NCI-H187 (cell line): ENCODE measurements at places on chromosomes 7 and 10.

DNA sequence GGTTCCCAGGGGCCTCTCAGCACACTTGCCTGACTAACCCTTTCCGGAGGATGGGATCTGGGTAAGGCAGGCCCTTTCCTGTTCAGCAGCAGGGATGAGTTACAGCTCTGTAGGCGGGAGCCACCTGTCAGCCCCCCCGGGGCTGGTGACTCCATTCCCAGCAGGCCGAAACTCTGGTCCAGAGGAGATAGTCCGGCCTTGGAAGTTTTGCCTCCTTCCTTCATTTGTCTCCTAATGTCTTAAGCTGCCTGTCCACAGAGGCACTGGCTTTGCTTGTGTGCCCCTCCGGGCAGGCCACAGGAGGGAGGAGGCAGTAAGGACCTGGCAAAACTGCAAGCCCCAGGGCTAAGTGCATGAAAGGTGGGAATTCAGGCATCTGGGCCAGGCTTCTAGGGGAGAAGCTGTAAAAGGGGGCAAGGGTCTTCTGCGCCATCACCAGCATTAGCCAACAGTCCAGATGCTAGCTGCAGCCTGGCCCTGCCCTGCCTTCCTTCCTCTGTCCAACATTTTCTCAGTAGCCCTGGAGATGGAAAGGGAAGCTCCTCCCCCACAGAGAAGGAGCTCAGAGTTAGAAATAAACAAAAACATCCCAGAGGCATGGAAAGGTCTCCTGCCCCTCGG lies 1.2 kb downstream of the ADIRF start:
- no peak for DNase-seq

- no peak for DNase-seq
These were observed 160.2 kb downstream of the BICC1 start for GRCh38 chr10:58672845-58673244.

- DNase-seq, result no peak
These were observed 305.1 kb downstream of the GRID1 start for GRCh38 chr10:86061278-86062197.

GRCh38 chr10:23452033-23452655 lies 13.3 kb downstream of the OTUD1 start:
- no peak for DNase-seq

DNA sequence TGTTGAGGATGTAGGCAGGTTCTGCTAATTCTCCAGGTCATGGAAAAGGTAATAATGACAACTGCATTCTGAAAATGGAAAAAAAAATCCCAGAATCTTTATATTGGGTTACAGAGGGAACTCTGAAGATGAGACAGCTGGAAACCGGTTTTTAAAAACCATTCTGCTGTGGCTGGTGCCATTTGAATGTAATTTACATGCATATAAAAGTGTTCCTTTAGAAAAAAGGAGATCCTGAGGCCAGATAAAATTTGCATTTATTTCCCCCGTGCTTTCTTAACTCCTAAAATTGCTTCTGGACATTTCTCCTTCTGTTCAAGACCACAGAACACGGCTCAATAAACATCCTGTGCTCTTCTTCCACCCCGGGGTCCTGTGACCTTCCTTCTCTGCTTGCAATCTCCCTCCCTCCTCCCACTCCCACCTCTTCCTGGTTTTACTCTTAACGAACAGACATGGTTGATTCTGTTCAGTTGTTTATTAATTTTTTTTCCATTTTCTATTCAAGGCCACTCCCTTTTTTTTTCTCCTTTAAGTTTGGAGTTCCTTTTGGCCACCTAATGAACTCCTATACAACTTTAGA lies 41.6 kb downstream of the SH2D4B start:
- DNase-seq, result no peak
